ENCODE measurements at places on chromosomes 7 and 10.

GRCh38 chr7:140888087-140888486 is 36.6 kb downstream of the BRAF start:
- DNase-seq = no peak

DNA sequence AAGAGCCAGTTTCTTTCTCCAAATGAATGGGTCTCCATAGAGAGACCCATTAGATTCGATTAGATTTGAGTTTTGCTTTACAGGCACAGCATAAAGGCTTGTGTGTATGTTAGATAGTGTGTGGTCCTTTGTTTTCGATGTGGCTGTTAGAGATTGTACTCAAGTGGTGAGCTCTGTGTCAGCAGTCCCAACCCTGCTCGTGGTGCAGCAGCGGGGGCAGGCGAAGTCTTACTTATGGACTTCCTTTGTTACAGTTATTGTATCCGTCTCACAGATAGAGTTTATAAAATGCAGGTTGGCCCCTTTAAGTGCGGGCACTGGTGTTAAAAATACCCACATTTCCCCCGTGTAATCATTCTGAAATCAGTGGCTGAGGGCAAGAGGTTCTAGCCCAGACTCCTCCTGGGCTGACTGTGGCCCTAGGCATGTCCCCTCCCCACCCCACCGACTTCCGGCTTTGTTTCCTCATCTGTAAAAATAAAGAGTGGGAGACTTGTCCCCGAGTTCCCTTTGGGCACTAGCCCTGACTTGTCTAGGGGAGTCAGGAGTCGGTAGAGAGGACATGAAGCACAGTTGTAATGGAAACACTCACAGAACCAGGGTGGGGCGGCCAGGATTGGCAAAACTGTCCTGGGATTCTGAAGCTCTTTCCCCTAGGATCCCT is 28.6 kb downstream of the MTURN start:
- DNase-seq = no peak

DNA sequence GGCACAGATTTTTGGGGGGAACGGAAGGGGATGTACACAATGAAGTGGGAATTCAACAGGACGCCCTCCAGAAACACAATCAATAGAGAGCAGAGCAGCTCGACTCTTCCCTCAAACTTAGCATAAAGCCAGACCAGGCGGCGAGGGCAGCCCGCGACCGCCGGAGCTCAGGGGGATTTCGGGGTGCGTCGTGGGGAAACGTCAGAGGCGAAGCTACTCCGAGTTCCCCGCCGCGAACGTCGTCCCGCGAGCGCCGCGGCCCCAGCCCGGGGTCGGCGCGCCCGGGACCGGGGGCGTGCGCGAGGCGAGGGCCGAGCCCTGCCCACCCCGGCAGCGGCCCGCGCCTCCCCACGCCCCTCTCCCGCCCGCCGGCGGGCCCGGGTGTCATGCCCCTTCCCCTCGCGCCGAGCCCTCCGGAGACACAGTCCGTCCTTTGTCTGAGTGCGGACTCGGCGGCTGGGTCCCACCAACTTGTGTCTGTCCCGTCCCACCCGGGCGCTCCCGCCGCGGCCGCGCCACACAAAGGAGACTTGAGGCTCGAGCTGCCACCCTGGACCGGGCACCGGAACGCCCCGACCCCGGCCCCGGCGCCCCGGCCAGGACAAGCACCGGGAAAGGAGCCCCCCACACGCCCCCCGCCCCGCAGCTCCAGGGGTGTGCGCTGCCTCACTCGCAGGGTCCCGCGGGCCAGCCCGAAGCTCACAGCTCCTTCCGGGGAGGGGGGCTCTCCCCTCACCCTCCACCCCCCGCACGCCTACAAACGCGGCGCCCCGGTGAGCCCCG is 634 bp downstream of the EZH2 start:
- no peak for DNase-seq

- no peak for DNase-seq
Measured at GRCh38 chr7:69078997-69079769, 519.1 kb upstream of the AUTS2 start.

GRCh38 chr10:132130286-132131265 is 56.2 kb upstream of the DPYSL4 start:
- DNase-seq = no peak

DNA sequence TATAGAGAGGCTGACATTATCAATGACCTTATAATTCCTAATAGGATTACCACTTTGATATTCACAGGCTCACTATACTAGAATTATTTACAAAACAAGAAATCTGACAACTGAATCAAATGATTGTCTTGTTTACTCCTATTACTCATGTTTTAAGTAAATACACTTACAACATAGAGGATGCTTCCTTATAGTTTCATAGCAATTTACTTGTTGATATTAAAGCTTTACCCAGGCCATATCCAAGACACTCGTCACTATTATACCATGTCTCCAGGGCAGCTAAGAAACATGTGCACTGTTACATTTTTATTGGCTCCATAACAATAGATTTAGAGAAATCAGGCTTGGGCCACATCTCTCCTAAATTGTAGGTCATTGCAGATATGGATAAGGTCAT is 276.9 kb downstream of the HGF start:
- no peak for DNase-seq

DNA sequence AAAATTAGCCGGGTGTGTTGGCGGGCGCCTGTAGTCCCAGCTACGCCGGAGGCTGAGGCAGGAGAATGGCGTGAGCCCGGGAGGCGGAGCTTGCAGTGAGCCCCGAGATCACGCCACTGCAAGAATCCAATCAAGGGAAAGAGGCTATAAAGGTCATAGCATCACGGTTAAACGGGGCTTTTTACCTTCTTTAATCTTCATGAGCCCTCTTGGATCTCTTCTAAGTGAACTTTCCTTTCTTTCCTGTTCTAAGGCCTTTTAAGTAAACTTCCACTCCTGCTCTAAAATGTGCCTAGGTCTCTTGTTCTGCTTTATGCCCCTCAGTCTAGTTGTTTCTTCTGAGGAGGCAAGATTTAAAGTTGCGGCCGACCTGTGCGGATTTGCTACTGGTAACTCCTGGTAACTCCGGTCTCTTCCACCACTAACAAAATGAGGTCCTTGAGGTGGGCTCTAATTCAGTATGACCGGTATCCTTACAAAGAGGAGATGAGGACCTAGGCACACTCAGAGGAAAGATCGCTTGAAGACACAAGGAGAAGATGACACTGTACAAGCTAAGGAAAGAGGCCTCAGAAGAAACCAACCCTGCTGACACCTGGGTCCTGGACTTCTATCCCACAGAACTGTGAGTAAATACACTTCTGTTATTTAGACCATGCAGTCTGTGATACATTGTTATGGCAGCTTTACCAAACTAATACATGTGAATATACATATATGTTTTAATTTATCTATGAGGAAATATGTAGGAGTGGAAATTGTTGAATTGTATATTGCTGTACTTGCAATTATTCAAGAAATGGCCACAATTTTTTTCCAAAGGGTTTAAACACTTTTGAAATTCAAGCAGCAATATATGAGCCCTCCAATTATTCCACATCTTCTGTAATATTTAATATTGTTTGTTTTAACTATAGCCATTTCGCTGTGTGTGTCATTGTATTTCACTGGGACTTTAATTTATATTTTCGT is 331.5 kb upstream of the CNTNAP2 start:
- no peak for DNase-seq

DNA sequence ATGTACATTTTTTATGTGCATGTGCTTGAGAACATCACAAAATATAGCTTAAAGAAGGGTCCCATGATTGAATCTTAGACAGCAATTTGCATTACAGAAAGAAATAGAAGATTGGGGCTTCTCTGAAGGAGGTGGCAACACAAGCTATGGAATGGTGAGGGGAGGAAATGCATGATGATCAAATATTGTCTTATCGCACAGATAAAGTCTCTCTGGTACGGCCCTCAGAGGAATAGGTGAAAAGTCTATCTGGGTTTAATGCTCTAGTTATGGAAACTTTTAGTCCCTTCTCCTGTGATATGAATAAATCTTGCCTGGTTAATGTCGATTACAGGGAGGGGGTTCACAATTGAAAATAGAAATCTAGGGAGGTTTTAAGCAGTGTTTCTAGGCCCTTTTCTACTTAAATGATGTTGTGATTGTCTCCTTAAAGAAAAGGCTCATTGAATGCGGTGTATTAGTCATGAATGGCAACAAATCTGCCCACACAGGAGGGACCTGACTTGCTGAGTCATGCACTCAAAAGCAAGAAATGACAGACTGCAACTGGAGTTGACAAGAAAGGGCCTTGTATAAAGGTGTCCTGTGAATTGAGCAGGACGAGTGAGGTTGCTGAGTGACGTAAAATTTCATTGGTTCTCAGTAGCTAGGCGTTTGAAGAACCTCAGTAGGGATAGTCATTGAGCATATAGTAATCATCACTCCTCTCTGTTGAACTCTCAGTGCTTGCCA is 133.4 kb upstream of the CSTF2T start:
- no peak for DNase-seq

- no peak for DNase-seq
Measured at GRCh38 chr10:14761372-14761771, 13.3 kb downstream of the FAM107B start.

GRCh38 chr10:20986049-20986448 is 88.9 kb upstream of the NEBL start:
- DNase-seq = no peak

- DNase-seq = no peak
Measured at GRCh38 chr10:113124724-113125123, 174.7 kb downstream of the TCF7L2 start.

GRCh38 chr10:75395066-75395931 is 6.3 kb downstream of the ZNF503 start:
- DNase-seq = no peak

DNA sequence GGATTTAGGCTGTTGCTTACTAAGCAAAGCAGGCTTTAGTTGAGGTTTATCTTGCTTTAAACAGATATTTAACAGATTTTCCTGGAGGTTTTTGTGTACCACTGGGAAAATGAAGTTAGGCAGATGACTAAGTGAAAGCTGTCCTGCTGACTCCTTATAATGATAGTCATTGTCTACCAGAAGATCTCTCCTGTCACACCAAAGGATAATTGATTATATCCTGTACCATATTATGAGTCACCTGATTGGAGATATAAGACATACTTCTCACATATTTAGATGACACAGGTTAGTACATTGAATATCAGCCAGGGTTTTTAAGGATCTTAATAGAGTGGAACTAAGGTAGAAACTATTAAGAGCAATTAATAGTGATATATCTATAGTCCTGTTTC is 68.4 kb downstream of the PTEN start:
- no peak for DNase-seq

DNA sequence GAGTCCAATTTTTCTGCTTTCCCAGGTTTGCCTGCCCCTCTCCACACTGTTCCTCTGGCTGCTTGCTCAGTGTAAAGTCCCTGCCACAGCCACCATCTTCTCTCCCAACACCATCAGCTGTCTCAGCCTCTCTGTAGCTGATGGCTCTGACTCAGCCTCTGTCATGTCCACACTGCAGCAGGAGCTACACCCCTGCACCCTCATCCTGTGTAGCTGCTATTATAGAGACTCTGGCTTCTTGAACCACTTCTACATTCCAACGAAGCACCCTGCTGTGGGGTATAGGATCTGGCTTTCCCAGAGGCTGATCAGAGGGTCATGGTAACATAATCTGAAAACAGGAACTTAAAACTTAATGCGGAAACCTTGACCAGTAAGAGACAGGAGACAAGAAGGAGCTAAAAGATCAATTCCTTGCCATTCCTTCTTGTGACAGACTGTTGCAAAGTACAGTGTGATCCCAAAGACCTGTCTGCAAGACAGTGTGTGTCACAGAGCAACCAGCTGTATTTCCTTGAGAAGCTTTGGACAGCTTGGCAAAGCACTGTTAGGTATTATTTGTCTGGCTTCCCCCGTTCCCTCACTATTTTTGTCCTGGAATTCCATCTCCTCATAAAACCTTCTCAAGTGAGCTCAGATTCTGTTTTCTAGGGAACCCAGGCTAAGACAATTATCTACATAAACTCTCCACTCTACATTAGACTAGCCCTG is 42.3 kb downstream of the NRCAM start:
- DNase-seq = no peak

- DNase-seq = no peak
Measured at GRCh38 chr7:81691199-81691821, 78.5 kb downstream of the HGF start.

DNA sequence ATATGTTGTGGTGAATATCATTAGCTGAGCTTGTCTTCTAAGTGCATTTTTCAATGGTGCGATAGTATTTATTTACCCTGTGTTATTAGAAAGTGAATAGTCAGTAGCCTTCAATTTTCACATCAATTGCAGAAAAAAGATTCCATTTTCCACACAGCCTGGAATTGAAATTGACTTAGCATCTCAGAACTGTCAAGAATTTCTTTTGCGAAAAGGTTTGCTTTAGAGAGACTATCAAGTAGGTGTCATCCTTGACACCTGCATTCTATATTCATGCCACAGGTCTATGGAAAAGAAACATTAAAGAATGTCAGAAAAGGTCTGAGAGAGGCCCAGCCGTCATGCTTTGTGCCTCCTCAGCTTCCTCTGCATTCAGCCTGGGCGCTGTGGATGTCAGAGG is 504.9 kb downstream of the PARD3 start:
- no peak for DNase-seq

- no peak for DNase-seq
Measured at GRCh38 chr7:26949319-26949718, 84.9 kb upstream of the SKAP2 start.

DNA sequence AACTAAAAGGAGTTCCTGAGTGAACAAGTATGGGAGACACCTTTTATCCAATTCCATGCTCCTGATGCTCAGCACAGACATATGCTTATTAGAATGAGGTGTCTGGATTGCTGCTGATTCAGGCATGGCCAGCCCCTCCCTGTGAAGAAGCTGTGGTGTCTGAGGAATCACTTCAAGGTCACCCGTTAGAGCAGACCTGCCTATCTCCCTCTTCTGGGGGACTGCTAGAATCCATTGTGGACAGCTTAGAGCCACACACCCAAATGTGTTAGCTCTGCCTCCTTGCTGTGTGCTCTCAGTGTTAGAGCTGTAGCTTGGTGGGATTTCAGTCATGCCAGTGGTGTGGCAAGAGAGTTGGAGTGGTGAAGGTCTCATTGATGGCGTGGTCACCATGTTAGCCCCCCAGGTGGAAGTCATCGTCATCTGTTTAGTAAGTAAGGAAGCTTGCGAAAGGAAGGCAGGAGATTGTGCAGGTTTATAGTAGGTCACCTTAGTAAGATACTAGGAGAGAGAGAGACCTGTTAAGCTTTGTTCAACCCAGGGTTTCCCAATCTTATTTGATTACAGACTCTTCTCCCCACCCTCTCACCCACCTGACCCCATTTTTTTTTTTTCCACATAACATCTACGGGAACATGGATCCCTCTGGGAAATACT is 12.8 kb downstream of the PRXL2A start:
- DNase-seq = no peak

Data from NCI-H1694 treated with DMSO at 0.1 percent for 48 hours (cell line).